ENCODE measurements at places on chromosomes 7 and 10.

DNA sequence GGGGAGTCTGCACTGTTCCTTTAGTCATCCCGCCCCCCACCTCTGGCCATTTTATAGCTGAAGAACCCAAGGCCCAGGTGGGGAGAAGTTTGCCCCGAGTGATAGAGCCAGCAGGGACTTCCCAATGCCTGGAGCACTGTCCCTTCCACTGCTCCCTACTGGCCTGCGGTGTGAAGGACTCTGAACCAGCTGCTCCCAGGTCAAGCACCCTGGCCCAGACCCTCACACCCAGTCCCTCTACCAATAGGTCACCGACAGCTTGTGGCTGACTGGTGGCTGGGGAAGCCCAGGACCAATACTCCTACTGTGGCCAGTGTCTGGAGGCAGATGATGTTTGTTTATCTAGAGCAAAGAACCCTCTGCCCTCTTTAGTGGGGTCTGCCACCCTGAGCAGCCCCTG is 167.9 kb downstream of the LCOR start:
- DNase-seq: no peak

DNA sequence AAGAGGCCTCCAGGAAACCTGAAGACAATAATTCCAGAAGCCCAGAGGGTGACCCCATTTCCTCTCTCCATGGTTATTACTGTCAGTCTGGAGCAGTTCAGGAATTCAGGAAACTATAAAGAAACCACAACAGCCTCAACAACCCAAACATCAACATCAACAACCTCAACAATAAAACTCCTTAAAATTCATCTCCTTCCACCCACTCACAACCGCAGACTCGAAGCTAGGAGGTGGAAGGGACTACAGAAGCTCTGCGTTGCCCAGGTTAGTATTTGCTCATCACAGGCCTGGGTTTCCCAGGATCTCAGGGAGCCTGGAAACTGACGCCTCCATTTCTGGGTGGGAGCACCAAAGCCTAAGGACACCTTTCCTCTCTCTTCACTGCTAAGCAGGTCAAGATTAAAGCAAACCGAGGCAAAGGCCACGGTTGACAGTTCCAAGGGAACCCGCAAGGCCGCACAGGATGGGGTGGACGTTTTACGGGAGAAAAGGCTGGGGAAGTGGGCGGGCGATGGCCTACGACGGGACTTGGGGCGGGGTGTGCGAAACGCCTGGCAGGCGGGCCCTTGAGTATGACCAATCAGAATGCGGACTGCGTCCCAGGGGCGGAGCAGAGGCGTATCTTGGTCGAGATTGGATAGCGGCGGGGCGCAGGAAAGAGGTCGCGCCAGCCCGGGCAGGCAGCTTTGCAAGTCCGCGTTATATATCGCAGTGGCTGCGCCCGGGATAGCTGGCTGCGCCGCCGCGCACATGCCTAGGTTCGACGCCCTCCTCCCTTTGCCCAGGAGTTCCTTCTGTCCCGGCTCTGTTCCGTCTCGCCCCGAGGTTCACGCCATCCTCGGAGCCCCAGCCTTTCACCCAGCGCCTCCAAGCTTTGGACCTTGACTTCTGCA is at the start of gene ELOVL3:
Gene ELOVL3, plus strand, starts transcription at position 654 of the 896 bp plus-strand sequence. CDS start 250 bp downstream, outside the sequence.
- DNase-seq: peak; percentile 73

DNA sequence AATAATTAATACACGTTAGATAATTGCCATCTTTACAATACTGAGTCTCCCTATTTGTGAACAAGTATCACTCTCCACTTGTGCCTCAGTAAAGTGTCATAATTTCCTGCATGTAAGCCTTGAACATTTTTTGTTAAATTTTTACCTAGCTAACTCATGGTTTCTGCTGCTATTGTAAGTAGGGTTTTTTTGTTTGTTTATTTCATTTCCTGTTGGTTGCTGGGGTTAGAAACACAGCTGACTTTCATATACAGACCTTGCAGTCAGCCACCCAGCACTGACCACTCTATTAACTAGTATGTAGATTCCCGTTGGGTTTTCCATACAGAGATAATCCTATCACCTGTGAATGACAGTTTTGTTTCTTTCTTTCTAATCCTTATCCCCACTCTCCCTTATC is 133.3 kb downstream of the MPP7 start:
- no peak for DNase-seq

DNA sequence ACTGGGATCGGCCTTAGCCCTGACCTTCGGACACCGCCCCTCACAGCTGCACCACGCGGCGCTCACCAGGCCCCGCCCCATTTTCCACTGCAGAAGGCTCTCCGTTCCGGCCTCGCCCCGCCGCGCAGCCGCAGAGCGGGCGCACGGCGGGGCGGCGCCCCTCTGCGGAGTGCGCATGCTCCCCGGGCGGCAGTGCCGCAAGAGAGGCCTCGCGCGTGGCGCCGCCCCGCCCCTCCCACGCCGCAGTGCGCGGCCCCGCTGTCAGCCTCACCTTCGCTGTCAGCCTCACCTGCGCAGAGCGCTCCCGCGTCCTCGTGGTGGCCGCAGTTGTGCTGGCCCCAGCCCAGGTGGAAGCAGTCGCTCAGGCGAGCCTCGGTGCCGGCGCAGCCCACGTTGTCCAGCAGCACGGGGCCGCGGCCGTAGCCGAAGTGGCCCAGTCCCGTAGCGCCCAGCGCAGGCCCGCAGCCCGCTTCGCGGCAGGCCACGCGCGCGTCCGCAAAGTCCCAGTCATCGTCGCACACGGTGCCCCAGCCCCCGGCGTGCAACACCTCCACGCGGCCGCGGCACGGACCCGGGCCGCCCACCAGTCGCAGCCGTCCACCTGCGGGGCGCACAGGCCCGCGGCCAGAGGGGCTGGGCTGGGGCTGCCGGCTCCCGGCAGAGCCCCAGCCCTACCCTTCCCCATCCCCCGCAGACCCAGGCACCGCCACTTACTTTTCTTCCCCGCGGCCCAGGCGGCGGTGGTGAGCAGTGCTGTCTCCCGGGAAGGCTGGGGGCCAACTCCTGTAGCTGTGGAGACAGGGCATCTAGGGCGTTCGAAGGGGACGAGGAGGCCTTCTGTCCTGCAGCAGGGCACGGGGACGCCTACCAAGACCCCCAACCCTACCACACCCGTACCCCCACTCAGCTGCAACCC is 16.1 kb downstream of the SSC4D start:
- DNase-seq: peak; percentile 86

DNA sequence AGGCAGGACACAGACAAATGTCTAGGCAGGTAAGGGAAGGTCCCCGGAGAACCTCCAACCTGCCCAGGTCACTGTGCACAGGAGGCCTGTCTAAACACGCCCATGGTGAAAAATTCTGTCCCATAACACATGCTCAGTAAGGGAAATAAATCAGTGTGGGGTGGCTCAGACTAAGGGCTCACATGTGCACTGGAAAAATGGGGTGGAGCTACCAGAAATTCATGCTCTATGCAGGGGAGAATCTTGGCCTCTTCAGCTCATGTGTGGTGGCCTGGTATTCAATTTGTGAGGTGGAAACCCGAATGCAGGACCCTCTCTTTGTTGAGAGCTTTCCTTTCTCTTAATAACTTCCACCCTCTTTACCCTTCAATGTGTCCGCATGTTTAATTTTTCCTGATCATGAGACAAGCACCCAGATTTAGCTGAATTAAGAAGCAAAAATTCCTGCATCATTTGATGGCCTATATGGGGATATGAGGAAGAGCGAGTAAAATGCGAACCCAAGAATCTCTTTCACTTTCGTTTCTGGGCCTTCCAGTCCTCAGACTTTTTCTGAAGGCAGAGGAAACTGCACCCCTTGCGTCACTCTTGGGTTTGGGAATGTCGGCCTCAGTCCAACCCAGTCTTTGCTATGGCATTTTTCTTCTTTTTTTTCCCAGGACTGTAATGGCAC is 163.2 kb downstream of the DGKB start:
- DNase-seq: no peak

GRCh38 chr10:46028584-46029460 is 1.6 kb downstream of the NCOA4 start:
- no peak for DNase-seq

GRCh38 chr10:26824015-26824690 is 36.6 kb downstream of the ABI1 start:
- no peak for DNase-seq

DNA sequence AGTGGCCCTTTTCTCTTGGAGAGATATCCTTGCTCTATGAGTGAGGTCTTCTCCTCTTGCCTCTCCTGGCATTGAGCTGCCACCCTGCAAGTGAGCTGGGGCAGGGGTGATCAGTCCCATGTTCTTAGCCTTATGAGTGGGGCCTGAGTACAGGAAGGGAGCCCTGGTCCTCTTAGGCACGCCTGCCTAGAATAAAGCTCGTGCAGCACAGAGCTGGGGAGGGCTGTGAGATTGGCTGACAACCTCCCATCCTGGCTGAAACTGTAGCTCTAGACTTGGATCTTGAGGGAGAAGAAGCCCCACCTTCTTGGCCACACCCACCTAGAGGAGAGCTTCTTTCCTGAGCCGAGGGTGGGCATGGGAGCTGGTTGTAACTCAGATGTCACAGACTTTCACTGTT is 305.0 kb upstream of the ZNF32 start:
- no peak for DNase-seq
